ENCODE measurements at places on chromosomes 1 and 21.

GRCh38 chr1:85624361-85624760 lies 43.8 kb downstream of the CCN1 start:
- DNase-seq = no peak

GRCh38 chr1:192445839-192446489 lies 129.2 kb downstream of the RGS21 start:
- peak; percentile 62 for DNase-seq

GRCh38 chr1:26739329-26739914 lies 43.6 kb downstream of the ARID1A start:
- no peak for DNase-seq

DNA sequence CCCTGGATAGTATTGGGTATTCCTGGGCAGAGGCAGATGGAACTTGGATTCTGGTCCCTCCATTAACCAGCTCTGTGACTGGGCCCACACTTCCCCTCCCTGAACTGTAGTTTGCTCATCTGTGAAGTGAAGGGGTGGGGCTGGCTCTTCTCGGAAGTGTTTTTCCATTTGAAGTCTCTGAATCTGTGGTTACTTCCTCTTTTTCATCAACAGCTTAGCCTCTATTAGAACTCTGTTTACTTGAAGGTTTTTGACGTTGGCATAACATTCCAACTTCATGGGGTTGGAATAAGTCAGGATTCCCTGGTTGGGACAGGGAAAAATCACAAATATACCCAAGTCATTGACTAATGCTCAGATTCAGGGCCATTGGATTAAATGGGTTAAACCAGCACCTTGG lies 3.6 kb downstream of the KIAA0040 start:
- peak; percentile 44 for DNase-seq

GRCh38 chr1:63984930-63985290 lies 211.1 kb downstream of the ROR1 start:
- no peak for DNase-seq

- no peak for DNase-seq
Observed at GRCh38 chr1:207025146-207025880, 7.2 kb downstream of the C1orf116 start.

DNA sequence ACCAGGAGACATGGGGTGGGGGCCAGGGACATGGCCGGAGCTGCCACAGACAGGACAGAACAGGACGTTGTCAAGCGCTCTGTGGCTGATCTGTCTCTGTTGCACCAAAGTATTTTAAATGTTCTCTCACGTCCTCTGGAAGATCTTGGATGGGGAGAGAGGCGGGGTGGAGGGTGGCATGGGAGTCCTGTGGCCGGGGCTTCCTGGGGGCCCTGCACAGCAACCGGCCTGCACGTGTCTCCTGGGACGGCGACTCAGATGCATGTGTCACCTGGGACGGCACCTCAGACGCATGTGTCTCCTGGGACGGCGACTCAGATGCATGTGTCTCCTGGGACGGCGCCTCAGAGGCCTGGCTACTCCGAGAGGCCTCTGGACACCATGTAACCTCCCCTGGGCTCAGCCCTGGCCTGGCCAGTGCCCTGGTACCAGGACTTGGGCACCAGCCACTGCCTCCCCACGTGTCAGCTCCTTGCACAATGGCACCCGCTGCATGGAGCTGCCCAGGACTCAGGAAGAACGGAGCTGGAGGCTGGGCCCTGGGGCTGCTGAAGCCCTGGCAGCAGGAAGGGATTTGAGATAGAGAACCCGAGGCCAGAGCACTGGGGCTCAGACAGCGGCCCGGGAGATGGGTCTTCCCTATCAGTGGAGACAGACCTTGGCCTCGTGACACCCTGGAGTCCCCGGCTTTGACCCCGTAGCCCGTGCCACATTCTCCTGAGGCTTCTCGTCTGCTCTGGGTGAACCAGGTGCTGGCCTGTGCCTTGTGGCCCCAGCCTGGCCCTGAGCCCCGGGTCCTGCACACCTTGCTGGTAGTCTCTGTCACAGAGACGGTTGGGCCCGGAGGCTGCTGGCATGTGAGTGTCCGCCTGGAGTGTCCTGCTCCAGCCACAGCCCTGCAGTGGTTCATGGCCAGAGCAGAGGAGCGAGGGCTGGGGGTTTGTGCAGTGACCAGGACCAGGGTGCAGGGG lies 14.7 kb upstream of the SLC19A1 start:
- DNase-seq = peak; percentile 34

DNA sequence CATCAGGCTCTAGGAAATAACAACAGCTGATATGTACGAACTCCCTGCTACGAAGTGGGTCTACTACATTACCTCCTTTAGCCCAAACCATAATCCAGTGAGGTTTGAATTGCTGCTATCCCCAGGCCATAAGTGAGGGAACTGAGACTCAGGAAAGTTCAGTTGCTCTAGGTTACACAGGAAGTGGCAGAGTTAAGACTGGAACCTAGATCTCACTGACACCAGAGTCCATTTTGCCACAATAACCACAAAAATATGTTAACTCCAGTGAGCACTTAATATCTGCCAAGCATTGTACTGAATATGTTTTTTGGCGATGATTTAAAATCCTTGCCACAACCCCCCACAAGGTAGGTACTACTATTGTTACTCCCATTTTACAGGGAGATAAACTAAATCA lies 8.9 kb upstream of the TADA1 start:
- no peak for DNase-seq

GRCh38 chr1:47333578-47333921 lies at the start of gene CMPK1:
Gene CMPK1, plus strand, starts transcription at chr1:47333790. Its CDS starts 156 bp downstream, at chr1:47333946.
- peak; percentile 91 for DNase-seq

DNA sequence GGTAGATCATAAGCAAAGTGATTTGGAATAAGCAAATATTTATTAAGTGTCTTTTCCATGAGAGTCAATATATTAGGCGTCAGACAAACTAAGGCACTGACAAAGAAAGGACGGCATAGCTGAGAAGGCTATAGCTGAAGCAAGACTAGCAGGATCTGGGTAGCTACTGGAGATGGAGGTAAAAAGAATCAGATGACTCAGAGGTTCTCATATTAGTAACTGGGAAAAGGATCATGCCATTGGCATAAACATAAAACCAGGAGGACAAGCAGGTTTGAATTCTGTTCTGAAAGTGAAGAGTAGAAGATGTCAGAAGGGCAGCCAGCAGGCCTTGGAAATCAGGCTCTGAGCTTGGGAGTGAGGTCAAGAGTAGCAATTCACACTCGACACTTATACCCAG lies 531.9 kb downstream of the PTPRC start:
- DNase-seq = no peak

DNA sequence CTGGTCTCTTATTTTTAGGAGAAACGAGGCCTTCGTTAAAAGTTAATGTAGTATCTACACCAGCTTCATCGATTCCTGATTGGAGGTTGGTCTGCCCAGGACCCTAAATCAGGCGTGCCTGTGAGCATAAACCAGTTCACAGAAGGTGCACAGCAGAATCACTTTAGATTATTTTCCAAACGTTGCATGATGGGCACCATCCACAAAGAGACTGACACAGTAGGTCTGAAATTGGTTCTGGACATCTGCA lies 256 bp upstream of the TARBP1 start:
- DNase-seq = no peak

DNA sequence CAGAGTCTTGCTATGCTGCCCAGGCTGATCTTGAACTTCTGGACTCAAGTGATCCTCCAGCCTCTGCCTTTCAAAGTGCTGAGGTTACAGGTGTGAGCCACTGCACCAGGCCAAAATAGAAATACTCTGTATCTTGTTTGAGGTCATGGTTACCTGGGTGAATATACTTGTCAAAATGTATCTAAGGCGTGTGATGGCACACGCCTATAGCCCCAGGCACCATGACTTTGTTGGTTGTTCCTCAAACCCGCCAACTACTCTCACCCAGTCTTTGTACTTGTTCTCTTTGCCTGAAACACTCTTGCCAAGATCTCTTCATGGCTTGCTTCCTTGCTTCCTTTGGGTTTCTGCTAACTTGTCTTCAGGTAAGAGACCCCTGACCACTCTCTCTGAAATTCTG lies 38.0 kb upstream of the RGS5 start:
- no peak for DNase-seq

GRCh38 chr1:155166471-155167165 lies 6.5 kb downstream of the KRTCAP2 start:
- DNase-seq = peak; percentile 77

DNA sequence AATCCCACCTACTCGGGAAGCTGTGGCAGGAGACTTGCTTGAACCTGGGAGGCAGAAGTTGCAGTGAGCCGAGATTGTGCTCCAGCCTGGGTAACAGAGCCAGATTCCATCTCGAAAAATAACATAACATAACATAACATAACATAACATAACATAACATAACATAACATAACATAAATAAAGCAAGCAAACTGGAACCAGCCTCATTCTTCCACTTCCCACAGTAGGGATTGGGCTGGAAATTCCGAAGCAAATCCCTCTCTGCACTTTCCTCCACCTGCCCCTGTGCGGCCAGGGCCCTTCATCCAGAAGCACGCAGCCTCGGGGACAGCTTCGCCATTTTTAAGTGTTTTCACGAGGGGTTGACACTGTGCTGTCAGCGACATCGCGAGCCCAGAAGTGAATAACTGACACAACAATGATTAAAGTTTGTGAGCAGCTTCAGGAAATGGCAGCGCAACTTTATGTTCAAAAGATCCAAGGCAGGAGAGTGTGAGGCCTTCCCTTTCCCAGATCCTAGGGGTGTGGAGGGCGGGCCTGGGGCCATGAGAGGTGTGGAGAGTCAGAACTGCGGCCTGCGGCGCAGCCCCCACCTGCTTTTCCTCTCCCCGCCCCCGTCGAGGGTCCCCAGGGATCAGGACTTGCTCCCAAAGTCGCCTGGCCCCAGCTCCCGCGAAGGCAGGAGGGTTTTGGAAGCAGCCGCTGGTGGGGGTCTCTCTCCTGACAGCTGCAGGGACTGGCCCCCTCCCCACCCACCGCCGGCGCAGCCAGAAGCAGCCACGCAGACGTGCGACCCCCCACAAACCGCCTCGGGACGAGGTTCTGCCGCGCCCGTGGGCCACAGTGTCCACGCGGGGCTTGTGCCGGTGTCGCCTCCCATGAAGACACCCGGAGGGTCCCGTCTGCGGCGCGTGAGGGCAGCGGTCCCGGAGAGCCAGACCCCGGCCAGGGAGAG lies 651 bp upstream of the GABRD start:
- DNase-seq = no peak

- no peak for DNase-seq
Observed at GRCh38 chr1:71908871-71909390, 373.4 kb downstream of the NEGR1 start.

DNA sequence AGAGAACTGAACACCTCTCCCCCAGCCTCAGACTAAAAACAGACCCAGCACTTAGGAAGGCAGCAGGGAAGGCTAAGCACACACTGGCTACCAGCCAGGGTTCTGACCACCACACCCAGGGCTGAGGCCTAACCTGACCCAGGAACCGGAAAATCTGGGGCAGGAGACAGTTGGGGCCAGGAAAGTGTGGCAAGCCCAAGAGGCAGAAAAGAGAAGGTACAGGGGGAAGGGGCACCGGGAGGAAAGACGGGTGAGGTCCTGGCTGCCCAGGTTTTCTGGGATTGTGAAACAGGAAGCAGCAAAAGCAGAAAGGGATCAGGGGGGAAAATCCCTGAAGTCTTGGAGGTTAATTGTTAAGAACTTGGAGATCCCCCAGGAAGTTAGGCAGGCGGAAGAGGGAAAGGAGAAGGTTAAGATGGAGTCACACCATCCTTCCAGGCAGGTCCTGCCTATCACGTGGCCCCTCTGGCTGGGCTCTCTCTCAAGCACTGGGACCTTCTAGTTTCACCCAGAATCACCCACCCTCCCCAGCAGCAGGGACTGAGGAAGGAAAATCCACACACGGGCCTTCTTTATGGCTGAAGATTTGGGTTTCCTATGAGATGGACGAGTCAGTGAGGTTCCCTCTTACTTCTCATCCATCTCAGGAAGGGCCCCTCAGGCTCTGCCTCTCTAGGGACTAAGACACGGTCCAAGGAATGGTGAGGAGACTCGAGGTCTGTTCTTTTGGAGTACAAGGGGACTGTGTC lies 2.6 kb downstream of the HDGF start:
- DNase-seq = peak; percentile 67

Measured in femur (tissue), 1 donor.